Cortex of kidney (tissue), 1 donor: ENCODE measurements at places on chromosomes 5 and 9.

- DNase-seq, result no peak
Measured at GRCh38 chr5:37721447-37721871, 118.4 kb downstream of the GDNF start.

DNA sequence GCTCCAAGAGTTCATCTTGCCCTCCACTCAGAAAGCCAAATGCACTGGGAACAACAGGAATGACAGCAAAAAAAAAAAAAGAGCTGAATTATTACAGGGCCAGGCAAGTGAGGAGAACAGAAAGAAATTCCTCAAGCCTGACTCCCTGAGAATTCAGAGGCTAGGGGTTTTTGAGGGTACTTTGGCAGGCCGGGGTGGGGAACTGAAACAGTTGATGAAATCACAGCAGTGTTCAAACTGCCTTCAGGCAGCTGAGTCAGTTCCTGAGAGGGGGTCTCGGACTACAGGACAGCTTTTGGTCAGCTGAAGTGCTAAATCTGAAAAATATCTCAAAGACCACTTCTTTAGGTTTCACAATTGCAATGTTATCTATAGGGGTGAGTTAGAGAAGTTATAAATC is 419.4 kb downstream of the SEMA5A start:
- no peak for DNase-seq

DNA sequence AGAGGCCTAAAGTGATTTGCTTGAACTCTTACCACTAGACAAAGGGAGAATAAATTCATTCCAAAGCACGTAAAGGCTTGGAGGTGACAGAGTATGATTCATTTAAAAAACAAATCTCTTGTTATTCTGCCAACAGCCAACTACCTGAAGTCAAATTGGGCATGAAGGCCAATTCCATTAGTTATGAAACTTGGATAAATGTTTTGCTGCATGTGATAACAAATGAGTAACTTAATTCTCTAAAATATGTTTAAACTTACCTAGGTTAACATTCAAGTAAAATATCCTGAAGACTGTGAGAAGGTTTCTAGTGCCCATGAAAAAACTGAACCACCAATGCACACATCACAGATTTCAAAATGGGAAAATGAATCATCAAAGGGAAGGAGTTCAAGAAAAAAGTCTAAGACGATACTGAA is 120.1 kb upstream of the TSLP start:
- DNase-seq, result no peak

- DNase-seq, result no peak
Measured at GRCh38 chr9:79312686-79313421, 258.9 kb upstream of the TLE4 start.

GRCh38 chr5:100232736-100233135 is 302.4 kb upstream of the FAM174A start:
- DNase-seq, result no peak

- DNase-seq, result no peak
Measured at GRCh38 chr9:22065431-22066200, 56.5 kb upstream of the CDKN2B start.

- no peak for DNase-seq
Measured at GRCh38 chr5:56951126-56951945, 587 bp downstream of the MIER3 start.

GRCh38 chr5:142378737-142379634 is 54.2 kb upstream of the SPRY4 start:
- DNase-seq, result no peak

DNA sequence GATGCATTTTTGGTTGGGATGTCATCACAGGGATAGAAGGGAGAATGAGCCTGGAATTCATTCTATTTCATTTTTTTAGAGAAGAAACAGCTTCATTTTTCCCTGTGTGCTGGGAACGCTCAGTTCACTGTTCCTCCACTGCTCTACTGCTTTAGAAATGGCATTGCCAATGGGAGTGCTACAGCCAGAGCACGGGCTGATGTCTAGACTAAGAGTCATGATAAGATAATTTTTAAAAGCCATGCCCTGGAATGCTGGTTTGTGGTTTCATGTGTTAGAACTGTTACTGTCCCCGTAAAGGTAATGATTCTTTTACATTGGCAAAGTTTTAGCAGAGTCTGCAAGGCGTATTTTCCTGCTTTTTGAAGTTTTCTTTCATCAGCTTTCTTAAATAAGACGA is 119.6 kb downstream of the SEMA6A start:
- no peak for DNase-seq

DNA sequence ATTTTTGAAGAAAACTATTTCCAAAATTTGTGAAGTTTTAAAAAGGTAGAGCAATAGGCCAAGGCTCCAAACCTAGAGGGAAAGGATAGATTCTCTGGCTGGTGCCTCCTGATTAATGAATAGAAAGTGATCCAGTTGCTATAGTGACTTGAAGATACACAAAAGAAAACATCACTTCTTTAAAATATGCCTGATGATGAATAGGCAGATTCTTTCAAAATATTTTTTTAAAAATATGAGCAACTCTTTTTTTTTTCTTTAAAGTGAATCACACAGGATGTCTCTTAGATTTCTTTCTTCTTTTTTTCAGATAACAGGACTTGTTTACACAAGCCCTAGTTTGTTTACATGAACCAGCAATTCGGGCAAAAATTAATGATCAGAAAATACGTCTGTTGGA is 124.4 kb downstream of the RFK start:
- no peak for DNase-seq

DNA sequence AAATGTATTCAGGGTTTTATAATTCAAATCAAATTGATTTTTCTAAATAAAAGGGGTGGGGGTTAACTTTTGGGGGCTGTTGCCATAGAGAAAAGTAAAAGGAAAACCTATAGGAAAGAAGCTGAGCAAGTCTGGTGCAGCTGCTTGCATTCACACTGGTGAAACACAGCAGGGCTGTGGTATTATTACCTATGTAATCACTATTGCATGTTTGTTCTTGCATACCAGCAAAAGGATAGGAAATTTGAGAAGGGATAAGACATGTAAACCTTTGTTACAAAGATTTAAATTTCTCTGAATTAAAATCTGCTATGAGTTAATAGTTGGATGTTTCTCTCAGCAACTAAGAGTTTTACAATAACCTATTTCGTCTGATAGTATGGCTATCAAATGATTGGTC is 346.7 kb downstream of the EFNA5 start:
- DNase-seq, result no peak

DNA sequence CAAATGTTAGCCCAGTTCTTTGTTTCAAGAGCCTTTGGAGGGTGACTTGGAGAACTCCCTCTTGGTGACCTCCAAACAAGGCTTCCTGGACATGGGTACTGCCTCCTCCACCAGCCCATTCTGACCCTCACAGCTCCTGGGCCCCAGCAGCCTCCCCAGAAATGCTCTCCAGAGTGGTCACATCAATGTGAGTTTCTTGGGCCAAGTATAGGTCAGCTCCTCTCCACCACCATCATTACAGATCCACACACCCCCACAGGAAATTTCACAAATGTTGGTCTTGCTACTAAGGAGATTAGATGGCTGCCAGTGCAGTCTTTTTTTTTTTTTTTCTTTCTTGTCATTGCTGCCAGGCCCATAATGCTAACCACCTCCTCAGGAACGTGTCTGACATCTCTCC is 410.7 kb downstream of the DTWD2 start:
- no peak for DNase-seq
